ENCODE measurements at places on chromosomes 7 and 10.

GRCh38 chr7:117096330-117096729 lies 143.0 kb downstream of the ST7 start:
- DNase-seq, result no peak

GRCh38 chr7:139046143-139046542 lies 10.3 kb upstream of the ZC3HAV1L start:
- DNase-seq, result no peak

GRCh38 chr10:89312973-89313372 lies 11.1 kb downstream of the IFIT2 start:
- DNase-seq, result no peak

- peak; percentile 10 for DNase-seq
Measured at GRCh38 chr10:130137090-130137448, 878 bp downstream of the GLRX3 start.

Data from GM12865 (cell line).